ENCODE measurements at places on chromosomes 2 and 18.

DNA sequence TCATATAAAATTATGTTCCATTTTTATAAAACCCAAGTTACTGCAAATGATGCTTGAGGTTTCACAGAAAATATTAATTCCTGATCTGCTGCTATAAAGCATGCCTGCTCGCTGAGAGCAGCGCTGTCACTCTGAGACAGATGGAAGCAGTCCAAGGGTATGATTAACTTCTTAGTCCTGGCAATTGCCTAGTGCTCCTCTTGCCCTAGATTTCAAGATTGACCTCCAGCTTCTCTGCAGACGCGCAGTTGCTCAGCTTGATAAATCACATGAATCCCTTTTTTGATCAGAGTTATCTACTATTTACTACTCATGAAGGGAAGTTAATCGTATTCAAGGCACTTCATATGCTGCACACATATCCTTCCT lies 154.6 kb upstream of the REV1 start:
- no peak for DNase-seq

DNA sequence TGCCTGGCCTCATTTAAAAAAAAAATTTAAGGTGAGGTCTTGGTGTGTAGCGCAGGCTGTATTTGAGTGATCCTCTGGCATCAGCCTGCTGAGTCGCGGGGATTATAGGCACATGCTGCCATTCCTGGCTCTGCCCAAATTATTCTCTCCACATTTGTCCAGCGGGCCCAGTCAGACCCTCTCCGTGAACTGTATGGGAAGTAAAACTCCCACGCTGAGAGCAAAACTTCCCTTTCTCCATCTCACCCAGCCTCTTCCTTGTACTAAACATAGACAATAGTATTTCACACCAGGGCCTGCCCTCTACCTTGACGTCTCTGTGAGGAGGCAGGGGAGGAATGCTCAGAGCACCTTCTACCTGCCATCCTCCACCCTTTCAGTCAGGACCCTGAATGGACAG lies 37.0 kb downstream of the EIF4E2 start:
- no peak for DNase-seq

DNA sequence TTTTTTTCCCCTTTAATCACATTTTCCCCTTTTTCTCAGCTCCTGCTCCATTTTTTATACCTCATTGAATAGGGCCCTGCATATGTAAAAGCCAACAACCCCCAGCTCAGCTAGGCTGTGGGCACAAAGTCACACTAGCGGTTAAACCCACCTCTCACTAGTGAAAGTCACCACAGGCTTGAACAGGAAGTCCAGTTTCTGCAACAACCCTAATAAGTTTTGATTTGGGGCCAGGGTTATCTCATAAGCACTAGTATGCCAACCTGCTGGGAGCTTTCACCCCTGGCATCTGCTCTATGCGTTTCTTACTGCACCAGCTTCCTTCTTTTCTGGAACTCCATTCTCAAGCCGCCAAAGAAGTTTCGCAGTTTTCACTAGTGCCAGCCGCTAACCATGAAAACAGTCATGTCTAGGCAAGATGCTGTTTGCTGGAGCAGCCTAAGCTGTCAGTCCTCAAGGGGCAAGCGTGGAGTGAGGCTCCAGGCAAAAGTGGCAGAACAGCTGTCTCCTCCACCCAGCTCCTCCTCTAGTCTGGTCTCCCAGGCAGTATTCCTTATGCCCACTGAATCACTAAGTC lies 197.0 kb upstream of the MEIS1 start:
- DNase-seq = no peak

- no peak for DNase-seq
Observed at GRCh38 chr2:69390001-69390400, 3.0 kb upstream of the GFPT1 start.

DNA sequence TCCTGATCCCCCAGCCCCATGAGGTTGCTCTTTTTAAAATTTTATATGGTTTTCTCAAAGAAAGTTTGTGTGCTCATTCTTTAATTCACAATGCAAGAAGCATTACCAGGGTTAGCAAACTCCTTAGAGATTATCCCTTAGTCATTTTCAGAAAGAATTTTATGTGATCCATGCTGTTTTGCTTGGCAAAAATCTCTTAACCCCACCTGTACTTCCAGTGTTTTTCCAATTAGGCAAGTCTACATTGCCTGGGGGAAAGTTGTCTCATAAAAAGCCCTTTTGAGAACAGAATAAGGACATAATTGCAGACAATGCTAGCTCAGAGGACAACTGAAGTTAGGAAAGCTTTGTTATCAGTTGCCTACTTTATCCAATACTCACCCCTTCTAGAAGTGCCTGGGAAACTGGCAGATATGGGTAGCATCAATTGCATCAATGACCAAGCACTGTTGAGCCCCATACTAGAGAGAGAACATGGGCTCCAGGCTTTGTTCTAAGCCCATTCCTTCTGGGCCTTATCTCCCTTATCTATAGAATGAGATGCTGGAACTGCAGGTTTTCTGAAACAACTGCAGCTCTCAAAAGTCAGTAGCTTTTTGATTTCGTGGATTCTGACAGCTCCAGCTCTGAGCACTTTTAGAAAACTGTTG lies 265.9 kb upstream of the SPHKAP start:
- no peak for DNase-seq

DNA sequence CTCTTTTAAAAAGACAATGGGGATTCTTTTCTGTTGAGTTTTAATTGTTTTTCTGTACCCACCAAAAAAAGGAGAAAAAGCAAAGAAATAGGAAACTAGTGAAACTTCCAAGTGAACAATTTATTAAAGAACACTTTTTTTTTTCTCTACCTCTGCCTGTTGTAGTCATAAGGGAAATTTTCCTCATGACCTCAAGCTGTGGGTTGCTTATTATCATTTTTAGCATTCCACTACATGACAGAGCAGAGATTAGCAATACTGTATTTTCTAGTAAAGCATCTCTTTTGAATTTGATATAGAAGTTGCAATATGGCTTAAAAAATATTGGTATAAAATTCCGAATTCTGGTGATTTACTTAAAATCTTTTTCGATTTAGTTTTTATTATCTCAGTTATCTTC lies 87.9 kb upstream of the LRRTM1 start:
- no peak for DNase-seq

GRCh38 chr2:47203995-47204394 lies 48.9 kb upstream of the STPG4 start:
- DNase-seq = no peak

- DNase-seq = no peak
Observed at GRCh38 chr2:241499146-241499965, 9.0 kb downstream of the STK25 start.

GRCh38 chr2:21821672-21822227 lies 698.0 kb downstream of the TDRD15 start:
- no peak for DNase-seq

GRCh38 chr2:129893244-129893643 lies 86.2 kb upstream of the RAB6C start:
- no peak for DNase-seq

DNA sequence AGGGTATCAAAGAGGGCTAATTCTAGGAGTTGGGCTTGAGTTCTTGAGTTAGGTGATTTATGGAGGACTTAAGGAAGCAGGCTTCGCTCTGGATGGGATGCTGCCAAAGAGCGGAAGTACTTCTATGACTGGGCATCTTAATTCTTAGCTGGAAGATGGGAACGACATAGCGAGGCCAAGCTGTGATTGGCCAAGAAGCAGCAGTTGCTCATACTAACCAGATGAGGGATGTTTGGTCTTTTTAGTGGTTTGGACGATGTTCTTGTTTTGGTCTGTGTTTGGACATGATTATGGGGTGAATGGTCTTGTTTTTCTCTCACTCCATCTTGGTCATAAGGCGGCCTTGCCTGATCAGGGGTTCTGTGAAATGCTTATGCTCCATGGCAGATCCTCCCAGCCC lies 133.7 kb downstream of the MSH2 start:
- no peak for DNase-seq

DNA sequence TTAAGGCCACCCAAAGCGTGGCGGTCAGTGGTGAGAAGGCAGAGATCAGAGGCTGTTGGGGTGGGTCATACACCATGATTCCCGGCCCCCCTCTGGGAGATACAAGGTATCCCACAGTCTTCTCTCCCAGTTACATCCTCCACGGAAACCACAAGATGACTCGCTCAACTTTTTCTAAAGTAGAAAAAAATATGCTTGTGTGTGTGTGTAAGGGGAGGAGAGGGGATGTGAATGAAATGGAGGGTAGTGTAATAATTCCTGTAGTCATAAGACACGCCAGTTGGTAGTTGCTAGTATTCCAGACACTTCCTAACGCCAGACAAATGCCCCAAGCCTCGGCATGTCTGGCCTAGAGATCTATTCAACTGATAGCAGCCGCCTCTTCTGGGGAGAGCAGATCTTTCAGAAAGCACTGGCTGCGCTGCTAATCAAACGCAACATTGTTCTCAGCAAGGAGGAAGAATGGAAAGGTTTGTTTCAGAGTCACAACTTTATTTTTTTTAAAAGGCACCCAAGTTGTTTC lies 143.5 kb downstream of the TGIF1 start:
- peak; percentile 37 for DNase-seq

DNA sequence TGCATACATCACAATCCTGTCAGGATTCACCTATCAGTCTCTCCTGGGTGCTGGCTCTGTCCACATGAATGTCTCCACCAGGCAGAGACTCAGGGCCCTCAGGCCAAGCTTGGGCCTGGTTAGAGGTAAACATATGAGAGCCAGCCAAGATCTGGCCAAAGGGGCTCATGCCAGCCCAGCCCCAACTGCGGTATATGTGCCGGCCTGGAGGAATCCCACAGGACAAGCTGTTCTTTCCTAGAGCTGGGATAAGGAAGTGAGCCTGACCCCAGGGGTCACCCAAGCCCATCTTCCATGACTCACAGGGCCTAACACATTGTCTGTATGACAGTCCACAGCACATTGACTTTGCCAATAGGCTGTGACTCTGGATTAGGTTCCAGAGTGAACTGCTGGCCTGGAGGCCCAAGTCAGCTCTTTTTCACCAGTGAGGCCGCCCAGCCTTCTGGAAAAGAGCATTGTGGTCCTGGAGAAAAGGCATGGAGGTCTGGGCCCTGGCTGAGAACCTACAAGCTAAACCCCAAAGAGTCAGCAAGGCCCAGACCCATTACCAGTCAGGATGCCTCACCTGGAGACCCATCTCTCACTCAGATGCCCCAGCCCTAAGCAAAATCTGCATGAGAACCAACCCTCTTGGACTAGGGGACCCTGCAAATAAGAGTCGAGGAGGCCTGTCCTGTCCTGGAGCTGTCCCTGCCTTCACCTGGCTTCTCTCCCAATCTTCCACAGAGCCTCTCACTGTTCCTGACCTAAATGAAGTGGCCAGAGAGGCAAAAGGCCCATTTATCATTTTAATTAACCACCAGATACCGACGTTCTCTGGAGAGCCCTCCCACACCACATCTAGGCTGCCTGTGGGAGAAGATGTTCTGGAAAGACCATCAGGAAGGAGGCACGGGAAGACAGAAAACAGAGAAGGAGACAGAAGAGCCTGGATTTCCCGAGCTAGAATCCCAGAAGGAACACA lies 120.9 kb upstream of the PKDCC start:
- DNase-seq = no peak

DNA sequence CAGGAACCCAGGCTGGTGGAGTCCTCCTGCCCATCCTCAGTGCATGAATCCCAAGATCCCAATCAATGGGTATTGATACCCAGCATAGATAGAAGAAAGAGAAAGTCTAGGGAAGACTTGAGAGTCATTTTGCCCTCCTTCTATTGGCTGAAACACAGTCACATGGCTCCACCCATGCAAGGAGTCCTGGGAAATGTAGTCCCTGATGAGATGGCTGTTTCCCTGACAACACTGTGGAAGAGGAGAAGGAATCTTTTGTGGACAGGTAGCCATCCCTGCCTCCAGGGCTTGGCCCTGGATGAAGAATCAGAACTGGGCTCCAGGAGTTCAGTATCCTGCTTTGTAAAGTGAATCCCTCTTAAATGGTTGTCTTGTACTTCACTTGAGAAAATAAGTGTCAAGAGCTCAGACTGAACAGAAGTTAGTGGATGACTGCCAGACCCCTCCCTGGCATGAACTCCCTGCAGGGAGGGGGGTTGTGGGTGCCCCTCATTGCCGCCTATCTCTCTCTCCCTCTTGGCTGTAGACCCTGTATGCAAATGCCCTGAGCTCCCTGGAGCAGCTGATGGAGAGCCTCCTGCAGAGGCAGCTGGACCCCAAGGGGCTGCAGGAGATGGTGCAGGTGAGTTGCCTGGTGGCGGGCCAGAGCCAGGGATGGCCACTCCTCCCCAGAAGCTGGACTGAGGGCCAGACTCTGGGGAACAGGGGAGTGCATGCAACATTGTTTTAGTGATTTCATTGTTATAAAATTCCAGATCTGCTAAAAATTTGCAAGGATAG lies 36.1 kb downstream of the MROH2A start:
- peak; percentile 1 for DNase-seq

DNA sequence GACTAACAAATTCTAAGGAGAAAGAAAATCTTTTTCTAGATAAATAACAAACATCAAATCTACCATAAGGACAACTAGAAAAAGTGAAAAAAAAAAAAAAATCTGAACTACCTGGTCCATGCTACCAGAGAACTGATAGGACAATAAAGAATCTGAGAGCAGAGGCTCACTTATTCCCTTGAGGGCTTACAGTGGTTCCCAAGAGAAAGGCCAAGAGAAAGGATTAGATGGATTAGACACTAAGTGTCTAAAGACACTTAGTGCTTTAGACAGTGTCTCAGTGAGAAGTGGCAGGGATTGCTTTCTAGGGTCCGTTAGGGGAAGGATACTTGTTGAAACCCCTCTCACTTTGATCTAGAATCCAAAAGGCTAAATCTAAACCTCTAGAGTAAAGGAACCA lies 78.2 kb downstream of the COA5 start:
- DNase-seq = no peak

- no peak for DNase-seq
Observed at GRCh38 chr18:14577971-14578370, 34.6 kb upstream of the POTEC start.

DNA sequence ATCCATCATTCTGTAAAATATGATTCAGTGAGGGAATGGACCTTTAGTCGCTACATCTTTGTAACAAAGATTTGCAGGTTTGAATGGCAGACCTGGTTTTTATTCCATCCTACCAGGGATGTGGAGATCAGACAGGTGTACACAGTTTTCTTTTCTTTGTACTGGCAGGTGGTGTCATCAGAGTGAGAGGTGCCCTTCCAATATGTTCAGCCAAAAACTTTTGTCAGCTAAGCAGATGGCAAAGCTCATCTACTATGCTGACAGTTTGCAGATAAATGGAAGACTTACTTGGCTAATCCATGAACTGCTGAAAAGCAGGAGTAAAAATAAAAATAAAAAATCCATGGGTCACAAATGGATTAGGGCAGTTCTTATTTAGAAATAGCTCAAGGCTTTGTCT lies 185.5 kb upstream of the DOK6 start:
- DNase-seq = no peak
